ENCODE measurements at places on chromosomes 16 and 17.

- no peak for DNase-seq
Measured at GRCh38 chr16:48560692-48561091, 49.3 kb downstream of the N4BP1 start.

DNA sequence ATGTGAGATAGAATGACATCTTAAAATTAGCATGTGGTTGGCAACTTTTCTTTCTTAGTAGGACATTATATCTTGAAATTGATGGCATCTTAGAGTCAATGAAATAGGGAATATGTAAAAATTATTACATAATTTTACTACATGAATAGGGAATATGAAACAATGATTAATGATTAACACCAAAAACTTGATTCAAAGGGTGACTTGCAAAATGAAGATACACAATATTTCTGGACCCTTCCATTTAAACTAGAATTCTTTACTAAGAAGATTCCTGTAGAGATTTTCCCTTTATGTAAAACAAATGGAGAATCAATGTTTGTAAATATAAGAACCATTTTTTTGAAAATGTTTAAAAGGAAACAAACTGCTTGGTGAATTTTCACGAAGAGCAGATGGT, 3.4 kb downstream of the MRTFB start:
- no peak for DNase-seq

- no peak for DNase-seq
Measured at GRCh38 chr17:74473294-74473693, 6.9 kb downstream of the CD300A start.

GRCh38 chr16:87689956-87690465, 75.8 kb downstream of the KLHDC4 start:
- no peak for DNase-seq

DNA sequence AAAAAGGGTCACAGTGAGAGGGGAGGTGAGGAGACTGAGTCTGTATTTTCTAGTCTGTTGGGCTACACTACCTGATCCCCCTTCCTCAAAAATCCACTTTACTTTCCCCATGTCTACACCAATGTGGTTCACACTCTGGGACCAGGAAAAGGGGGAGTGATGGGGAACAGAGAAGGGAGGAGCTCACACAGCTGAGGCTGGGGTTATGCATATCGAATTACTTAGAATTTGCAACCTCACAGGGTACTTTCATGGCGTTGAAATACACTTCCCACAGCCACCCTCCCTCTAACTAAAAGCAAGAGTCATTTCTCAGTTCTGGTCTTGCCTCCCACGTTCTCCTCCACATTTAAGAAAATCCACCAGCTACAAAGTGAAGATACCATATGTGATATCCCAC, 14.1 kb downstream of the MAPT start:
- no peak for DNase-seq

DNA sequence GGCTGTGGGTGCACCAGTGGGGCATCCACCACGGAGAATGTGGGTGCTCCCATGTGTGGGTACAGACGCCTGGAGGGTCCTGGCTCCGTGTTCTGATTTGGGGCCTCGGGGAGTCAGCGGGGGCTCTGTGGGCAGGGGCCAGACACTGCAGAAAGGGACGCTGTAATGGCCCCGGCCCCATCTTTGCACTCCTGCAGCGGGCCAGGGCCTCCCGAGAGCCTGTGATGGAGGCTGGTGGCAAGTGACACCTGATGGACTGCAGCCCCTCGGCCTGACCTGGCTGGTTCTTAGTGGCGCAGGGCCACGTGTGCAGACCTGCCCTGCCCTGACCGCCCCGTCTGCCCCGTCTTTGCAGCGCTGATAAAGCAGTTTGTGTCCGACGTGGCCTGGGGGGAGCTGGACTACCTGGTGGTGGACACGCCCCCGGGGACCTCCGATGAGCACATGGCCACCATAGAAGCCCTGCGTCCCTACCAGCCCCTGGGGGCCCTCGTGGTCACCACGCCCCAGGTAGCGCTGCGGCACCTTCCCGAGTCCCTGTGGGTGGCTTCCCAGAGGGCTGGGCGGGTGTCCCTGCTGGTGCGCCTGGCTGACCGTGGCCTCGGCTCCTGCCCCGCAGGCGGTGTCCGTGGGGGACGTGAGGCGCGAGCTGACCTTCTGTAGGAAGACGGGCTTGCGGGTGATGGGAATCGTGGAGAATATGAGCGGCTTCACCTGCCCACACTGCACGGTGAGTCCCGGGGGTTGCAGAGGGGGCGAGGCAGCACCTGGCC, 4.7 kb downstream of the NUBP2 start:
- DNase-seq = no peak
